CD8-positive, alpha-beta memory T cell (primary cell): ENCODE measurements at places on chromosomes 6 and 20.

DNA sequence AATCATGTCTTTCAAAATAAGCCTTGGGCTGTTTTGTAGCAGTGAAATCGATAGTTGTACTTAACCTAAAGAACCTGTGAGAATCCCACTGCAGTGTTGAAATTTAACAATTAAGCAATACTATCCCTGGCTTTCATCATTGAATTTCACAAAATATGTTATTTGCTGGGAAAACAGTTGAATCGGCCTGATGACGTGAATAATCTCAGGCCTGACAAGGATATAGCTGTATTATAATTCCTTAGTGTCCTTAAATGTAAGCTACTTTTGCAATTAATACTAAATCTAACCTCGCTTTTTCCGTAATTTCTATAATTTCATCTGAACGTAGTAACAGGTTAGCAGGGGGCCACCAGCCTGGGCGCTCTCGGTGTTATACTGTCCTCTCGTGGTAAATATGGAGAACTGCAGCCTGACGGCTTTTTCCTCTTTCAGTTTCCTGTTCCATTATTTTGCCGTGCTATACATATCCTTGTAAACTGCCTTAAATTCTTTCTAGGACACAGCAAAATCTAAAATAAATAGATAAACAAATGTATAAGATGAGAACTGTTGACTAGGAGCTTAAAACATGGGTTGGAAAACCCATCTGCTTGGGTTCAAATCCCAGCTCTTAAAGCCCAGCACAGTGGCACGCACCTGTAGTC, 24.0 kb downstream of the MTFR2 start:
- DNase-seq, result peak; percentile 49
- peak overlapping the region; percentile 43 for H3K27ac ChIP-seq
- no peaks in the 10 kb centered on the region for H3K27me3 ChIP-seq

- DNase-seq, result no peak
- H3K36me3 ChIP-seq, result no peaks in the 10 kb centered on the region
- H3K4me1 ChIP-seq, result no peaks in the 10 kb centered on the region
- H3K27ac ChIP-seq, result no peak overlapping the region
- no peak overlapping the region for H3K4me3 ChIP-seq
Measured at GRCh38 chr20:21901470-21902275, 196.2 kb downstream of the PAX1 start.

DNA sequence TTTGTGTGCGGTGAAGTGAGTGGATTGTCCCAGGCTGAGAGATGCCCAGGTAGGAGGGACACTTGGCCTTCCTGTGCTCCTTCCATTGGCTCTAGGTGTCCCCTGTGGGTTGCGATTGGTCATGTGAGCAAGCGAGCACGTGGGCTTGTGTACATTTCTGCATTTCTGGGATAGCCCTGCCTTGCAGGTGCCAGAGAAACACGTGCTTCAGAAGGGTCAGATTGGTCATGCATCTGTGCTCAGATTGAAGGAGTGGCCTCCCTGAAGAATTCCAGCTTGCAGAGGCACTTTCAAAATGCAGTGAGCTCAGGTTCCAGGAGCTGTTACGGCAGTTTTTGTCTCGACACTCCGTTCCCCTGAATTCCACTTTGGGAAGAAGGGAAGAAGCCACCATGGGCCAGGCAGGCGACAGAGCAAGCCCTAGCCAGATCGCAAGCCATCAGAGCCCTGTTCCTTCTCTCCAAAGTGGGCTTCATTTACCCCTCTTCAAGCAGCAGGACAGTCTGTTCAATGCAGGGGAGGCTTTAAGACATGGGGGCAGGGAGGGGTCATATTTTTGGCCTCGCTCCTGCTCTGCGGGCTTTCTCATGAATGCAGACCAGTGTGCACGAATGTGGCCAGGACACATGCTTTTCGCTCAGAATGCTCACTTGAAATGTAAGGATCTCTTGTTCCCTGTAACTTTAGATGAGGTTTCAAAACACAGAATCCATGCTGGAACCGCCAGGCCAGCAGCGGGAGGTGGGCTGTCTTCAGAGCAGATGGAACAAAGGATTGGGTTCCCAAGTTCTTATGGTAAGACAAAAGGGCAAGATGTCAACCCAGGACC, 78.6 kb upstream of the AKAP12 start:
- DNase-seq, result no peak
- no peak overlapping the region for H3K4me3 ChIP-seq
- H3K27me3 ChIP-seq, result no peaks in the 10 kb centered on the region

DNA sequence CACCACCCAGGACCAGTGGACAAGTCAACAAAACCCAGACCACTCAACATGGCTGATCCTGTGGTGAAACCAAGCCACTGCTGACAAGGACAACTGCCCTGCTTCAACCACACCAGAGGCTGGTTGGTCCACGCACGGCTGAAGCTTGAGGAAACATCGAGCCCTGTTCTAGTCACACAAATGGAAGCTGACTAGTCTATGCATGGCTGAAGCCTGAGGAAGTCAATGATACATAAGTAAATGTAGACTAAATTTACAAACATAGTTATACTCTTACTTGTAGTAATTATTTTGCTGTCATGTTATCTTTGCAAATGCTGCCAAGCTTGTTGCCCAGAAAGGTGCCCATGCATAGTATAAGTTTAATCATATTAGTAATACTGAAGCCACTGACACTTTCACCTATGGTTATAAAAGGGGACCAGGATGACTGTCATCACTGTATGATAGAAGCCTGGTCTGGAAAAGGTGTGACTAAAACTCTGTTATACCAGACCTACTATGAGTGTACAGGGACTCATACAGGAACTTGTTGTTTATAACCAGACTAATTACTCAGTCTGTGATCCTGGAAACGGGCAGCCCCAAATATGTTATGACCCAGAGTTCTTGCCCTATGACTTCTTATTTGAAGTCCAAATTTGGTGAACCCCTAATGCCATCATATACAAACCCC, 5.6 kb downstream of the IL22RA2 start:
- DNase-seq, result no peak
- peaks cover 14% of the 10 kb centered on the region for H3K4me1 ChIP-seq
- H3K27me3 ChIP-seq, result no peaks in the 10 kb centered on the region

DNA sequence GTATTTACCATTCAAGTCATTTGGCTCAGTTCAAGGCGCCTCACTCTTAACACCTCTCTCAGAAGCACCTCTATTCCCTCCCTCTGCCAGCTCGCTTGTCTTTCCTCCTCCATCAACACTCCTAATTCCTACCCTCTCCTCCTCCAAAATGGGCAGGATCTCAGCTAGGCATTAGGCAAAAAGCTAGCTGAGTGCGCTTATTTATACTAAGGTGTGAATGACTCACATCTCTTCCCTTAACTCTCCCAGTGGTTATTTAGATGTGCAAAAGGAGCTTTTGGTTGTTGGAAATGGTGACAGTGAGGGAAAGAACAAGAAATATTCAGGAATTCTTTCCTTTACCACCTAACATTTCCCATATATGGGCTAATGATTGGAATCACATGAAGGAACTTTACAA, 29.1 kb downstream of the PACSIN1 start:
- no peak for DNase-seq
- H3K4me3 ChIP-seq, result no peak overlapping the region
- no peaks in the 10 kb centered on the region for H3K4me1 ChIP-seq
- H3K27ac ChIP-seq, result no peak overlapping the region
- no peaks in the 10 kb centered on the region for H3K36me3 ChIP-seq

DNA sequence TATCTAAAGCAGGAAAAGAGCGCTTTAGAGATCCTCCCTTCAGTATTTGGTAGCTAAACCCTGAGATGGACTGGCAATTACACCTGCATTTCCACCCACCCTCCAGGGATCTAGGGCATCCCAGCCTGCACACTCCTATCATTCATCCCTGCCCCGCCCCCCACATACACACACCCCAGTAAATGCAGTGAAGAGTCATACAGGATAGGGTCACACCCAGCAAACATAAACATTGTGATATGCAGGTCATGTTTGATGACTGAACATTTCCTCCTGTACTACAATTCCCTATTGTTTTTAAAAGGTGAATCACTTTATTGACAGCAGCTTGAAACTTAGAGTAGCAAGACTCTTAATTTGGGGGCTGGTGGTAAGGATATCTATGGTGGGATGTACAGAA, 112.9 kb downstream of the FOXO3 start:
- H3K4me3 ChIP-seq, result no peak overlapping the region
- H3K4me1 ChIP-seq, result no peaks in the 10 kb centered on the region
- no peak overlapping the region for H3K27ac ChIP-seq
- no peak for DNase-seq
- no peaks in the 10 kb centered on the region for H3K27me3 ChIP-seq

DNA sequence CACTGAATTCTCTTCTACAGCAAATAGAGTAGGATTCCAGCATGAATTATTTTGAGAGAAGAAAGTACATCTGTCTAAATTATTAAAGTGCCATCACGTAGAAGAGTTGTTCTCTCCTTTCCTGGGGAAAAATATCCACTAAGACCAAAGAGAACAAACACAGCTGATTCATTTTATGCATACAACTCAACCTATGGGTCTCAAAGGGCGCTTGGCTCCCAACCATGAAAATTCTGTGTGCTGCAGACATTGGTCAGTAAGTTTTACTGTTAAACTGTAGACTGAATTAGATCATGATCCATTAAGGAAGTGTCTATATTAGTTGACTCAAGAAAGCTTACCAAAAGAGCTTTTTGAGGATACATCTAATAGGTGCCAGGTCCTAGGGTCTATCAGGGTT, 83.5 kb downstream of the FRK start:
- H3K4me1 ChIP-seq, result no peaks in the 10 kb centered on the region
- DNase-seq, result no peak
- H3K36me3 ChIP-seq, result no peaks in the 10 kb centered on the region
- H3K4me3 ChIP-seq, result no peak overlapping the region
- H3K27ac ChIP-seq, result no peak overlapping the region

GRCh38 chr6:151652325-151652724, 155.2 kb upstream of the ESR1 start:
- DNase-seq, result no peak
- H3K4me1 ChIP-seq, result no peaks in the 10 kb centered on the region
- H3K36me3 ChIP-seq, result no peaks in the 10 kb centered on the region
- no peaks in the 10 kb centered on the region for H3K27me3 ChIP-seq
- no peak overlapping the region for H3K4me3 ChIP-seq

DNA sequence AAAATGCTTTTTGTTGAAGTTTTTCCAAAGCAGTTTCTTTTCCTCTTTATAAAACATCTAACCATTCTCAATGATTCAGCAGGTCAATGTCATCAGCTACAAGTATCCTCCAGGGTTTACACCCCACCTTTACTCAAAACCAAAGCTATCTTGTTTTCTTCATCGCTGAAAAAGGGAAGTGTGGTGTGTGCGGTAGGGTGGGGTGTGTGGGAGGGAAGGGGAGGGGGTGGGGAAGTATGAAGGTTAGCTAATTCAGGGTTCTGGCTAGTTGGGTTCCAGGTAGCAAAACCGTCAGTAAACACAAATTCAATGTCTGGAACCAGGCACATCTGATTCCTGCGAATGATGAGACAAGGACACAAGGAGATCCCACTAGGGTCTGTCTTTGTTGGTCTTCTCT, 189.6 kb downstream of the GJA10 start:
- H3K27me3 ChIP-seq, result no peaks in the 10 kb centered on the region
- no peak overlapping the region for H3K4me3 ChIP-seq
- no peak overlapping the region for H3K27ac ChIP-seq
- H3K4me1 ChIP-seq, result peaks cover 51% of the 10 kb centered on the region

- H3K27me3 ChIP-seq, result no peaks in the 10 kb centered on the region
- H3K4me3 ChIP-seq, result peak overlapping the region; percentile 52
- H3K4me1 ChIP-seq, result peaks cover 75% of the 10 kb centered on the region
- H3K36me3 ChIP-seq, result no peaks in the 10 kb centered on the region
- H3K27ac ChIP-seq, result peak overlapping the region; percentile 62
Measured at GRCh38 chr6:142857796-142858555, 87.0 kb downstream of the HIVEP2 start.

GRCh38 chr6:56555438-56555872, 87.2 kb downstream of the DST start:
- no peak for DNase-seq
- no peak overlapping the region for H3K4me3 ChIP-seq
- no peaks in the 10 kb centered on the region for H3K27me3 ChIP-seq
- no peaks in the 10 kb centered on the region for H3K4me1 ChIP-seq
- no peak overlapping the region for H3K27ac ChIP-seq
- H3K36me3 ChIP-seq, result no peaks in the 10 kb centered on the region

DNA sequence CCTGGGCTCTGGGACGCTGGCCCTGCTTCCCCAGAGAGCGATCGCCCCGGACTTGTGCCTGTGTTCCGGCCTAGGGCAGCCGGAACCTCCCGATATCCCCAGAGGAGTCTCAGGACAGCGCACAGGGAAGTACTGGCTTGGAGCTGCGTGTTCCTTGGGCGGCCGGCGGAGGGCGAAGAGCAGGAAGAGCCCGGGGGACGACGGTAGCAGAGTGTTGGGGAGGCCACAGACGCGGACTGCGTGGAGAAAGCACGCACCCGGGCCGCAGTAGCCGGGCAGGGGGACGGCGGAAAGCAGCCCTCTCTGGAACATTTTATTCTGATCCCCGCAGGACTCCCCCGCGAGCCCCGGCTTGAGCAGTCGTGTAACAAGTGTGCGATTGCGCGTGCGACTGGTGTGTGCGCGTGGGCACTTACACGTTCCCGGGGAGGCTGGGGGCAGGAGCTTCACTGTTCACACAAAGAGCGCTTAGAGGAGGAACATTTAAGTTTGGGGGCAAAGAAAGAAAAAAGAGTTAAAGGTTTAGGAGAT, 36.1 kb downstream of the NCR2 start:
- H3K27me3 ChIP-seq, result peaks cover 47% of the 10 kb centered on the region
- no peak overlapping the region for H3K4me3 ChIP-seq
